ENCODE measurements at places on chromosomes 12 and 14. TPM values are rescaled to one million over a fixed set of nuclear protein-coding genes. Genes with fewer than 3 reads are reported as not detected.

GRCh38 chr12:2853626-2854025 is 3.2 kb downstream of the TEX52 start:
- H3K4me1 ChIP-seq: no peaks in the 10 kb centered on the region
- H3K4me3 ChIP-seq: no peak overlapping the region
- no peaks in the 10 kb centered on the region for H3K27me3 ChIP-seq
- peak; percentile 92 for DNase-seq
- no peak overlapping the region for H3K27ac ChIP-seq

The HOXC10 gene
- 3.4 TPM for total RNA-seq

DNA sequence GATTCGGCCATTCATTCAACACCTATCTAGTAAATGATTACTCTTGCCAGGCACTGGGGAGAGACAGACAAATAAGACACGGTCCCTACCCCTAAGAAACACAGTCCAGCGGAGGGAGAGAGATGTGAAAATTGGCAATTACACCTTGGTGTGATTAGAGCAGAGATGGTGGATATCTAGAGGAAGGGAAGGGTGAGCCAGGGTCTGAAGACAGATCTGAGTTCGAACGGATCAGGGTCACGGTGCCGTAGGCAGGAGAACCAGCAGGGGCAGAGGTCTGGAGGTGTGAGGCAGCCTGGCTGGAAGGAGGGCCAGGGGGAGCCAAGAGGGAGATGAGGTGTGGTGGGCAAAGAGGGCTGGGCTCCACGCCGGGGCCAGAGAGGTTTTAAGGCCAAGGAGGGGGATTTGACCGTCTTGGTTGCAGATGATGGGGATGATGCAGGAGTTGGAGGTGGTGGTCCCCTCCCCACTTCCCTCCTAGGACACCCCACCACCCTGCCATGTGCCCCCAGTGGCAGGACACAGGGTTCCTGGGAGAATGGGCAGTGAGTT is 27.1 kb downstream of the FAM222A start:
- no peak overlapping the region for H3K4me3 ChIP-seq
- peak overlapping the region; percentile 13 for H3K27ac ChIP-seq
- H3K27me3 ChIP-seq: no peaks in the 10 kb centered on the region
- H3K4me1 ChIP-seq: peaks cover 28% of the 10 kb centered on the region
- no peaks in the 10 kb centered on the region for H3K36me3 ChIP-seq

The E2F7 gene
- total RNA-seq: 0.28 TPM

DNA sequence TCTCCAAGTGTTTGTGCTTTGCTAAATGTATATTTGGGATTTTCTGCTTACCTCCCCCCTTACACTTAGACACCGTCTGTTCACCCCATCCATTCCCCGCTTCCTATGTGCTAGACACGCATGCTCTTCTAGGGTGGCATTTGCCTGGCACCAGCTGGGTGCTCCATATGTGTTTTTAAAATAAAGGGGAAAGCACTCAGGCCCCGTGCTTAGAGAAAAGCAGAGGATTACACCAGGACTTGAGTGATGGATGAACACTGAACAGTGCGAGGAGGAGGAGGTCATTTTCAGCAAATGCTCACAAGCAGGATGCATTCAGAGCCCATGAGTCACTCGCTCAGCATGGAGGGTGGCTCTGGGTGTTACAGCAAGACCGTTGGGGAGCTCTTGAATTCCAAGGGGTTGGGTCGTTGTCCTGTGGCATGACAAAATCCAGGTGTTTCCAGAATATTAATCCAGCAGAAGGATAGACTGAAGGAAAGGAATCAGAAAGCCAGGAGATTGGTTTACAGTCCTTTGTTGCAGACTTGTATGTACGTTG is 2.9 kb upstream of the BDKRB1 start:
- no peak for DNase-seq
- H3K36me3 ChIP-seq: no peaks in the 10 kb centered on the region
- H3K4me3 ChIP-seq: no peak overlapping the region
- H3K27ac ChIP-seq: no peak overlapping the region
- H3K27me3 ChIP-seq: peaks cover 2% of the 10 kb centered on the region

DNA sequence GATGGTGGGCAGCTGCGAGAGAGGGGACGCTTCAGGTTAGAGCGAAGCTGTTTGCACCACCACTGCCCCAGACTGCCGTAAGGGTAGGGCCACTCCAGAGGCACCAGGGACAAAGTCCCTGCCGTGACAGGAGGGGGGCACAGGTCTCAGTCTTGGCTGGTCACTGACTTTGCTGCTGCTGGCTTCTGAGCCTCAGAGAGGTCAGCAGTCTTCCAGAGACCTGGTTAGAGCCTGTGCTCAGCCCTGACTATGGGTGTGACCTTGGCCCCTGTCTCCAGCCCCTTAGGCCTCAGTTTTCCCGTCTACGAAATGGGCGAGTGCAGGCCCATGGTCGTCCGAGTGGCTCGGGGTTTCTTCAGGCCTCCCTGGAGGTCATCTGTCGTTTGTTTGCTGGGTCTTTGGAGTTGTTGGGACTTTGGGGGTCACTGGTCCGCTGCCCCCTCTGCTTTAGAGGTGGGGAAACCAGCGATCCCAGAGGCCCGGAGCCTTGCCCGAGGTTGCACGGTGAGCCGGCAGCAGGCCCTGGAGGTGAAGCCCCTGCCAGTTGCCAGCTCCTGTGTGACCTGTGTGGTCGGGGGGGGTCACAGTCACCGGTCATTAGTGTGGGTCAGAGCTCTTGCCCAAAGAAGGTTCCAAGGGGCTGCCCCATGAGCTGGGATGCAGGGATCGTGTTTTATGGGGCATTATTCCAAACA is 15.3 kb downstream of the MEG3 start:
- H3K4me3 ChIP-seq: no peak overlapping the region
- H3K27ac ChIP-seq: peak overlapping the region; percentile 60
- DNase-seq: no peak

GRCh38 chr12:82838131-82838551 is 151.4 kb downstream of the TMTC2 start:
- H3K27me3 ChIP-seq: no peaks in the 10 kb centered on the region
- DNase-seq: no peak
- no peak overlapping the region for H3K4me3 ChIP-seq
- H3K27ac ChIP-seq: no peak overlapping the region
- H3K36me3 ChIP-seq: no peaks in the 10 kb centered on the region

GRCh38 chr12:84891106-84891838 is 21.3 kb downstream of the SLC6A15 start:
- no peak overlapping the region for H3K27ac ChIP-seq
- no peak for DNase-seq
- H3K4me3 ChIP-seq: no peak overlapping the region
- H3K36me3 ChIP-seq: no peaks in the 10 kb centered on the region
- H3K4me1 ChIP-seq: no peaks in the 10 kb centered on the region
- no peaks in the 10 kb centered on the region for H3K27me3 ChIP-seq

DNA sequence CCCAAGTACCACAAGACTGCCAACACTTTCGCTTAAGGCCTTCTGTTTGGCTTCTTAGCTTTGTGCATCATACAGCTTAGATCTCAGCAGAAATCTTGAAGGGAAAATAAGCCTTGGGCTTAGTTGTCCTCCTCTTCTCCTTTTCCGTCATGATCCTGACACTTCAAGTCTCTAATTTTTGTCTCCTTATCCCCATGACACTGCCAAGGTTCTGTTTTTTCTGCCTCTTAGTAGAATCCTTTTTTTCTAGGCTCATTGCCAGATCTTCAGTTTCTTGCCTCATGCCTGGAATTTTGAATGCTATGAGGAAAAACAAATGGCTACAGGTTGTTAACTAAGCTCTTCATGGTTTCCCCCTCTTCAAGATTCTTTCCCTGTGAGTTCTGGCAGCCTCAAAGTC is 450.4 kb downstream of the LRFN5 start:
- H3K27me3 ChIP-seq: no peaks in the 10 kb centered on the region
- no peaks in the 10 kb centered on the region for H3K36me3 ChIP-seq
- H3K4me3 ChIP-seq: no peak overlapping the region
- H3K4me1 ChIP-seq: no peaks in the 10 kb centered on the region
- DNase-seq: no peak

DNA sequence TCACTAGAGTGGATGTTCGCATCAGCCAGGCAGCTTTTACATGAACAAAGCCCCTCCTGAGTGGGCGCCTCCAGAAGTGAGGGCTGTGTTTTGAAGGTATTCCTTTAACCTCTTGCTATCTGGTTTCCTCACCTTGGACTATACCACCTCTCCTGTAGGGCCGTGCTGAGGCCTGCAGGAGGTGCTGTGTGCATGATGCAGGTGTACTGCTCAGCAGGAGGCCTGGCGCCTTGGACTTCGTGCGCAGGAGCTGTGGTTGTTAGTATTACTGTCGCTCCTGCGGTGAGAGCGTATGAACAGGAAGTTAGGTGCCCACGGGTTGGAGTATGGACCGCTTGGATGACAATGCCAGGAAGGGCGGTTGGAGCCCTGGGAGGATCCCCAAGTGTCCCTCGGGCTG is 130.7 kb downstream of the TSPAN9 start:
- H3K27ac ChIP-seq: no peak overlapping the region
- H3K4me3 ChIP-seq: no peak overlapping the region

- no peaks in the 10 kb centered on the region for H3K36me3 ChIP-seq
- H3K4me1 ChIP-seq: no peaks in the 10 kb centered on the region
- DNase-seq: peak; percentile 46
- no peak overlapping the region for H3K27ac ChIP-seq
These were observed 10.3 kb downstream of the TBPL2 start for GRCh38 chr14:55430024-55430690.

GRCh38 chr12:130945786-130946492 is 7.8 kb upstream of the ADGRD1 start:
- no peak for DNase-seq
- H3K27me3 ChIP-seq: no peaks in the 10 kb centered on the region
- no peaks in the 10 kb centered on the region for H3K36me3 ChIP-seq
- no peaks in the 10 kb centered on the region for H3K4me1 ChIP-seq

DNA sequence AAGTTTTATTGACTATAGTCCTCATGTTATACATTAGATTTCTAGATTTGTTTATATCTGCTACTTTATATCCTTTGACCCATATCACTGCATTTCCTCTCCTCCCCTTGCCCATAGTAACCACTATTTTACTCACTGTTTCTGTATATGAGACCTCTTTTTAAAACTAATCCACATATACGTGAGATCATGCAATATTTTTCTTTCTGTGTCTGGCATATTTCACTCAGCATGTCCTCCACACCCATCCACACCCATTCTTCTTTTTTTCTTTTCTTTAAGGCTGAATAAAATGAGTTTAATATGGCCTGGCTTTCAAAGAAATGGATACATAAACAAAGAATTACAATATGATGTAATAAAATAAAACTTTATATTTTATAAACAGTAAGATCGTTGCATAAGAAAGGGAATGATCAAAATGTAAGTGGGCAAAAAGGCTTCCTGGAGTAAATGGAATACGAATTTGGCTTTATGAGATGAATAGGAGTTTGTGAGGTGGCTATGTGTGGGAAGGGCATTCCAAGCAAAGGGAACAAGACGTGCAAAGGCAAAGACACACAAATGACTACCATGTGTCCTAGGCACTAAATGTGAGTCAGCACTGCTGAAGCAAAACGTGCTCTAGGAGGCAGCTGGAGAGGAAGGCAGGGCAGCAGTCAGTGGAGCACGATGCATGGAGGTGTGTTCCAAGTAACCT is 53.2 kb upstream of the HIF1A start:
- H3K4me1 ChIP-seq: no peaks in the 10 kb centered on the region
- no peak for DNase-seq
- H3K27ac ChIP-seq: no peak overlapping the region
- no peaks in the 10 kb centered on the region for H3K27me3 ChIP-seq

DNA sequence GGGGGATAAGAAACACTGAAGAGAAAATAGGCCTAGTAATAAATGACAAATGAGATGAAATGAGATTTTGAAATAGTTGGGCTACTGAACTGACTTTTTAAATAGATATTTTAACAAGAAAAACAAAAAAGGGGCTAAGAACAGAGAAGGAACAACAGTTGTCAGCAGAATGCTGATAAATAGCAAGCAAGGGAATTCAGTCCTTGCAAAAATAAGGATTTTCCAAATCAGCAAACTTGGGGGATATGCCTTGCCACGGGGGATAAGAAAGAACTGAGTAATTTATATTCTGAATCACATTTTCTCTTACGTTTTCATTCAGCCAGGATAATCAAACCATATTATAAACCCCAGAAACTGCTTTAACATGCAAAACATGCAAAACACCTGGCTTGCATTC is 12.9 kb upstream of the CCDC196 start:
- no peaks in the 10 kb centered on the region for H3K4me1 ChIP-seq
- H3K27me3 ChIP-seq: no peaks in the 10 kb centered on the region
- no peak overlapping the region for H3K4me3 ChIP-seq
- H3K36me3 ChIP-seq: no peaks in the 10 kb centered on the region

DNA sequence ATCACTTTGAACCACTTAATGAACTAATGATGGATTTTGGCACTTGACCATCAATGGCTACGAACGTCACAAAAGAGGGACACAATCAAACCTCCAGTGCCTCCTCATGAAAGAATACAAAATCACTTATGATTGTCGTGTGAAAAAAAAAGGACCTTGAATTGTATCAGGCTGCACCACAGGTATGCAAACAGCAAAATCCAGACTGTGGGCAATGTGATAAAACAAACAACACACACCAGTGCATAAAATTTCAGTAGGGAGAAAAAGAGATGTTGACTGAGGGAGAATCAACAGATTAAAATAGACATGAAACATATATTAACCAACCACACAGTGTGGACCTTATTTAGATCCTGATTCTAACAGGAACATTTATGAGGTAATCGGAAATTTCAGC is 2.6 kb downstream of the TSPAN8 start:
- H3K27me3 ChIP-seq: no peaks in the 10 kb centered on the region
- no peak overlapping the region for H3K27ac ChIP-seq
- no peaks in the 10 kb centered on the region for H3K4me1 ChIP-seq
- H3K36me3 ChIP-seq: no peaks in the 10 kb centered on the region
- DNase-seq: no peak
- no peak overlapping the region for H3K4me3 ChIP-seq

GRCh38 chr12:70451528-70451927 is 85.4 kb downstream of the KCNMB4 start:
- no peaks in the 10 kb centered on the region for H3K36me3 ChIP-seq
- no peak for DNase-seq
- no peak overlapping the region for H3K27ac ChIP-seq
- H3K27me3 ChIP-seq: no peaks in the 10 kb centered on the region
